Activated CD4-positive, alpha-beta T cell treated with anti-CD3 and anti-CD28 coated beads, Interleukin-2, amount 10 ng/mL, durations not matched to agents 7 days and 5 days (primary cell): ENCODE measurements at places on chromosomes 7 and 10.

- H3K27me3 ChIP-seq = peaks cover 15% of the 10 kb centered on the region
- H3K36me3 ChIP-seq = no peaks in the 10 kb centered on the region
- H3K4me1 ChIP-seq = peaks cover 24% of the 10 kb centered on the region
- H3K4me3 ChIP-seq = no peak overlapping the region
Measured at GRCh38 chr7:142299237-142299781, 41.5 kb upstream of the PRSS58 start.

GRCh38 chr7:137469191-137469811 lies 125.8 kb upstream of the PTN start:
- no peaks in the 10 kb centered on the region for H3K27me3 ChIP-seq
- no peaks in the 10 kb centered on the region for H3K4me1 ChIP-seq
- no peaks in the 10 kb centered on the region for H3K36me3 ChIP-seq
- H3K4me3 ChIP-seq = no peak overlapping the region
- H3K27ac ChIP-seq = no peak overlapping the region

GRCh38 chr10:93404048-93404354 lies 78.1 kb downstream of the MYOF start:
- H3K4me3 ChIP-seq = no peak overlapping the region
- no peaks in the 10 kb centered on the region for H3K27me3 ChIP-seq
- no peak overlapping the region for H3K27ac ChIP-seq
- H3K36me3 ChIP-seq = no peaks in the 10 kb centered on the region
- no peak for DNase-seq

DNA sequence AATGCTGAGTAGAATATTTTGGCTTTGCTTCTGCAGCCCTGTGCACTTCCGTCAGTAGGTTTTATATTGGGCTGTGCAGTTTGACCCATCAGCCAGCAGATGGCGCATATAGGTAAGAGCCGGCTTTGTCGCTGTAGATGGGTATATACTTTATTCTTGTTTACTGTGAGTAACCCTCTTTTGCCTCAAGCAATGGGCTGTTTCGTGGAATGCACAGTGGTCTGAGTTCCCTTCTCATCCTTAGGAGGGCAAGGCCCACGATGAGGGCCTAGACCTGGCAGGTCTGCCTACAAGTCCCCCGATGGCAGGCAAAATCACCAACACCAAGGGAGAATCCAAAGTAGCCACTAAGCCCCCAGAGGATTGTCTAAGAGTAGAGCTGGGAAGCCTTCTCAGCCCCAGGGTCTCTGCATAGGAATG lies 1002.9 kb upstream of the KCND2 start:
- no peak overlapping the region for H3K27ac ChIP-seq
- H3K4me1 ChIP-seq = no peaks in the 10 kb centered on the region

- peaks cover 1% of the 10 kb centered on the region for H3K36me3 ChIP-seq
- H3K27ac ChIP-seq = peak overlapping the region; percentile 93
- no peak for DNase-seq
- H3K27me3 ChIP-seq = peaks cover 2% of the 10 kb centered on the region
Measured at GRCh38 chr7:21851559-21851967, 94.1 kb downstream of the CDCA7L start.

DNA sequence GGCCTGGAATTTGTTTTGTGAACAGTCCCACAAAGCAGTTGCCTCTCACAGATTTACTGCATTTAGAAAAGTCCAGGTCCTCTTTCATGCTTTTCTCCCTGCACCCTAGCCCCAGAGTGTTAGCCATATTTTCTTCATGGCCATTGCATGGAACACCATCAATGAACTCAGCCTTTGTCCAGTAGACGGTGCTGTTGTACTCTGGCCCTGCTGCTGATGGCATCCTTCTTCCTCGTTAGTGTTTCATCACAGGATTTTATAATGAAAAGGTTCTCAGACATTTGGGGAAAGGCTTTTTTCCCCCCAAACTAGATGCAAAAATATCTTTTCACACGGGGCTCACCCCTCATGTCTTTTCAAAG lies 93.0 kb upstream of the SLC25A13 start:
- peak; percentile 69 for DNase-seq
- no peak overlapping the region for H3K27ac ChIP-seq
- H3K27me3 ChIP-seq = peaks cover 16% of the 10 kb centered on the region
- H3K36me3 ChIP-seq = no peaks in the 10 kb centered on the region
- H3K4me1 ChIP-seq = peaks cover 3% of the 10 kb centered on the region

DNA sequence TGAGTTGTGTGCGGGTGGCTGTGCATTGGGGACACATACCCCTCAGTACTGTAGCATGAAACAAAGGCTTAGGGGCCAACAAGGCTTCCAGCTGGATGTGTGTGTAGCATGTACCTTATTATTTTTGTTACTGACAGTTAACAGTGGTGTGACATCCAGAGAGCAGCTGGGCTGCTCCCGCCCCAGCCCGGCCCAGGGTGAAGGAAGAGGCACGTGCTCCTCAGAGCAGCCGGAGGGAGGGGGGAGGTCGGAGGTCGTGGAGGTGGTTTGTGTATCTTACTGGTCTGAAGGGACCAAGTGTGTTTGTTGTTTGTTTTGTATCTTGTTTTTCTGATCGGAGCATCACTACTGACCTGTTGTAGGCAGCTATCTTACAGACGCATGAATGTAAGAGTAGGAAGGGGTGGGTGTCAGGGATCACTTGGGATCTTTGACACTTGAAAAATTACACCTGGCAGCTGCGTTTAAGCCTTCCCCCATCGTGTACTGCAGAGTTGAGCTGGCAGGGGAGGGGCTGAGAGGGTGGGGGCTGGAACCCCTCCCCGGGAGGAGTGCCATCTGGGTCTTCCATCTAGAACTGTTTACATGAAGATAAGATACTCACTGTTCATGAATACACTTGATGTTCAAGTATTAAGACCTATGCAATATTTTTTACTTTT lies 1.8 kb downstream of the DDIT4 start:
- H3K27me3 ChIP-seq = no peaks in the 10 kb centered on the region
- H3K4me3 ChIP-seq = peak overlapping the region; percentile 98

- peak overlapping the region; percentile 6 for H3K4me3 ChIP-seq
- H3K27me3 ChIP-seq = no peaks in the 10 kb centered on the region
- H3K36me3 ChIP-seq = peaks cover 10% of the 10 kb centered on the region
- H3K27ac ChIP-seq = peak overlapping the region; percentile 97
Measured at GRCh38 chr10:72295330-72295910, 21.7 kb downstream of the DDIT4 start.

DNA sequence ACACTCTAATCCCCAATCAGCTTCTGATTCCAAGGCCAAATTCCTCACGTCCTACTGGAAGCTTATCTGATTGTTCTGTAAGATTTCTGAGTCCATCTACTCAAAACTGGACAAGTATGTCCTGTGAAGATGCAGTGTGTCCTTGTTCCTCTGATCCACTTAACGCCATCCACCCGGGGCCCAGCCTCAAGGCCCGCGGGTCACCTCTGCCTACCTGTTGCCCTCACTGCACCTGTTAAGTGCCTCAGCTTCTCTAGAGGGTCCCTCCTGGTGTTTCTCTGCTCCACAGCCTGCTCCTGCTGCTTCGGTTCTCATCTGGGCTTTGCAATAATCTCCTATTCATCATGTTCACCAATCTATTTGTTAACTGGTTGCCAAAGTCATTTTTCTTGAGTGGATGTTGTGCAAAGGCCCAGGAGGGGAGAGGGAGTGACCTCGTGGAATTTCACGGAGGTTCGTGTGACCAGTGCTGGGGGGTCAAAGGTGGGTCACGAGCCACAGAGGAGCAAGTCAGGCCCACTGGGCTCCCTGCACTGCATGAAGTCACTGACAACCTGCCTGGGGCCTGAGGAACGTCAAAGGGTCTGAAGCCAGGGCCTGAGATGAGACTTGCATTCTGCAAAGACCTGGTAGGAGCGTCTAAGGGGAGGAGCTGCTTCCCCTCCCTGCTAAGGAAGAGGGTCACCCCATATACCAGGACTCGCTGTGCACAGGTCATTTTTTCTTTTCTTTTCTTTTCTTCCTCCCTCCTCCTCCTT lies 338.1 kb downstream of the WDR37 start:
- no peaks in the 10 kb centered on the region for H3K4me1 ChIP-seq
- no peak overlapping the region for H3K27ac ChIP-seq
- DNase-seq = no peak
- peaks cover 3% of the 10 kb centered on the region for H3K27me3 ChIP-seq

- H3K36me3 ChIP-seq = no peaks in the 10 kb centered on the region
- DNase-seq = no peak
- peaks cover 8% of the 10 kb centered on the region for H3K4me1 ChIP-seq
- no peaks in the 10 kb centered on the region for H3K27me3 ChIP-seq
Measured at GRCh38 chr10:77045085-77045484, 592.5 kb downstream of the KCNMA1 start.

GRCh38 chr10:119208553-119208940 lies 1.2 kb downstream of the GRK5 start:
- H3K27ac ChIP-seq = peak overlapping the region; percentile 87
- H3K4me1 ChIP-seq = peaks cover 55% of the 10 kb centered on the region
- H3K4me3 ChIP-seq = peak overlapping the region; percentile 94
- no peak for DNase-seq
- H3K36me3 ChIP-seq = peaks cover 13% of the 10 kb centered on the region

DNA sequence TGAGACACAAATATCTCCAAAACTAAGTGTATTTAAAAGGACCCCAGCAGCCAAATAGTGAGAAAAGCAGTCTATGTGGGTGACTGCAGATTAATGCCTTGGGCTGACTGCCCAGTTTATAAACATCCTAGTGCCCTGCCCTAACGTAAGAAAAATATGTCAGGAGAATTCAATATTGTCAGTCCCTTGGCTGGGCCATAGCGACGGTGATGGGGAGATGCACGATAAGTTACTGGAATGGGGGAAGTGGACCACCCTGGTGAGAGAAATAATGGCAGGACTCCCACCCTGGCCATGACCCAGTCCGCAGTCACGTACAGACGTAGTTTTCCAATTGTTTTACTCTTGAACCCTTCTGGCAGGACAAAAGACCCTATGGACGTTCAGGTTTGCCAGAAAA lies 48.0 kb downstream of the JCAD start:
- H3K36me3 ChIP-seq = no peaks in the 10 kb centered on the region
- H3K4me1 ChIP-seq = no peaks in the 10 kb centered on the region
- no peak overlapping the region for H3K27ac ChIP-seq
- H3K4me3 ChIP-seq = no peak overlapping the region
- DNase-seq = no peak

GRCh38 chr7:112252691-112253090 lies 46.2 kb downstream of the ZNF277 start:
- no peak for DNase-seq
- H3K27ac ChIP-seq = no peak overlapping the region

DNA sequence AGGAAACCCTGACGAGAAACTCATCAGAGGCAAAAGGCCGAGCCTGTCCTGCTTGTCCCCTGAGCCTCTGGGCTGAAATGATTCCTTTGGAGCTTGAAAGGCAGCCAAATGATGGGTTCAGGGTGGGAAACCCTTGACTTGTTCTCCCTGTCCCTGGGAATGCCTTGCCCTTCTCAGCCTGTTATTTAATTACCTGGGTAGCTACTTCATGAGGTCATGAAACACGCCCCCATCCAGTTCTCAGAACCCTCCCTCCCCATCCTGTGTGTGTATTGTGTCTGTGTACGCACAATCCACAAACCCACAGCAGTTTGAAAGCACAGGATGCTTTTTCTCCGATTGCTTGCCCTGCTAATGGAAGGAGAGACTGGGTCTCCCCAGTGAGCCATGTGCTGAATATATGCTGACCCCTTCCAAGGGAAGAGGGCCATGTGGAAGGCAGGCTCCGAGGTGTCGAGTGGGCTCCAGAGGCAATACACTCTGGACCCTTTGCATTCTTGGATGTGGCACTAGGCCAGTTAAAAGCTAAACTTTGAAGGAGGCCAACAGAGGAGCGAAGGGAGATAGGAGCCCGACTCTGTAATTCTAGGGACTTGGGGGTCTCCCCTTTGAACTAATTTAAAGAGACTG lies 10.6 kb downstream of the DUSP5 start:
- H3K27ac ChIP-seq = no peak overlapping the region
- H3K4me1 ChIP-seq = peaks cover 62% of the 10 kb centered on the region
- no peak overlapping the region for H3K4me3 ChIP-seq
- no peak for DNase-seq

- H3K27me3 ChIP-seq = peaks cover 24% of the 10 kb centered on the region
- no peaks in the 10 kb centered on the region for H3K36me3 ChIP-seq
- H3K4me1 ChIP-seq = no peaks in the 10 kb centered on the region
- DNase-seq = no peak
Measured at GRCh38 chr10:14240253-14241189, 90.2 kb downstream of the FRMD4A start.

GRCh38 chr7:74215921-74216320 lies 6.1 kb downstream of the LAT2 start:
- H3K27ac ChIP-seq = peak overlapping the region; percentile 71
- peaks cover 5% of the 10 kb centered on the region for H3K36me3 ChIP-seq
- no peak for DNase-seq
- H3K27me3 ChIP-seq = no peaks in the 10 kb centered on the region
- H3K4me3 ChIP-seq = no peak overlapping the region

DNA sequence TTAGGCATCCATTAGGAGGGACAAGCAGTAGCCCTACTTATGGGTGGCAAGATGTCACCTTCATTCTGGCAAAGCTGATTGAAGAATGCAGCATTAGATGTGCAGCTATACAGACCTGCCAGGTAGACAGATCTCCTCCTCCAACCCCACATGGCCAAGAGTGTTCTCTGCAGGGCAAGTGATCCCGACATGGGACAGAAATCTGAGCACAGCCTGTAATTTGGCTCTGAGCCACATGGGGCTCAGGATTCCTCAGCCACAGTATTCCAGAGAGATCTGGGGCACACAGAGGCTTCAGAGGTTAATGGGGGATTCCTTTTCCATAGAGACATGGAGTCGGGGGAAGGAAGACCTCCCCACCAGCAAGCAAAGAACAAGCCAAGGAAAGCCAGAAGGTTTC lies 58.7 kb upstream of the GDF10 start:
- H3K27me3 ChIP-seq = no peaks in the 10 kb centered on the region
- H3K36me3 ChIP-seq = no peaks in the 10 kb centered on the region
- H3K27ac ChIP-seq = no peak overlapping the region
- peaks cover 9% of the 10 kb centered on the region for H3K4me1 ChIP-seq

- no peak overlapping the region for H3K27ac ChIP-seq
- H3K4me1 ChIP-seq = peaks cover 43% of the 10 kb centered on the region
- no peak overlapping the region for H3K4me3 ChIP-seq
Measured at GRCh38 chr7:106065575-106066500, 46.3 kb downstream of the SYPL1 start.

- H3K27ac ChIP-seq = peak within 1 kb of the TSS; percentile 84
- peaks cover 2% of the 10 kb centered on the region for H3K27me3 ChIP-seq
- H3K4me3 ChIP-seq = peak within 1 kb of the TSS; percentile 89
- peaks cover 2% of the 10 kb centered on the region for H3K36me3 ChIP-seq
- peaks cover 16% of the 10 kb centered on the region for H3K4me1 ChIP-seq
Measured at GRCh38 chr10:73358331-73359279, at the start of gene CFAP70. TSS of gene CFAP70 (minus strand) at chr10:73358864. CDS start at chr10:73354796, 4,068 bp downstream.
